ENCODE measurements at places on chromosomes 4 and X. TPM values are rescaled to one million over a fixed set of nuclear protein-coding genes. Genes with fewer than 3 reads are reported as not detected.

The AKAP4 gene
- total RNA-seq: not detected

GRCh38 chr4:3295837-3296624, 3.2 kb downstream of the RGS12 start:
- H3K27me3 ChIP-seq: no peaks in the 10 kb centered on the region
- no peak overlapping the region for H3K27ac ChIP-seq
- H3K4me3 ChIP-seq: no peak overlapping the region
- H3K4me1 ChIP-seq: no peaks in the 10 kb centered on the region

DNA sequence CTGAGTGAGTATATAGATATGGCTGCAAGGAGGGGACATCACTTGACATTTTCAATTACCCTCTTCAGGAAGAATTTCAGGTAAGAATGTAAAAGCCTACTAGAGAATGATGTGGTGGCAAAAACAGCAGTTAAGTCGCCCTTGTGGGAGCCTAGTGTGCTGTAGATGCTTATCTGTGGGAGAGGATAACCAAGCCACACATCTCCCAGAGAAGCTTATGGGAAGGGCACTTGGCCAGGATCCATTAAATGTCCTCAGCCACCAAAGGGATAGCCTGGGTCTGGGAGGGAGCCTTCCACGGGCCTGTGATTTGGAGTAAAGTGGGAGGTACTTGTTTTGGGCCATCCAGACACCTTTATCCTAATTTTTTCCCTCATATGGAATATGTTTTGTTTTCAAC, 41.3 kb upstream of the BCLAF3 start:
- no peaks in the 10 kb centered on the region for H3K4me1 ChIP-seq
- H3K4me3 ChIP-seq: no peak overlapping the region
- H3K36me3 ChIP-seq: no peaks in the 10 kb centered on the region
- no peak overlapping the region for H3K27ac ChIP-seq
- no peak for DNase-seq
- no peaks in the 10 kb centered on the region for H3K27me3 ChIP-seq

The NLGN4X gene
- 2.1 TPM for total RNA-seq

GRCh38 chrX:13797512-13797911, 19.4 kb downstream of the GPM6B start:
- H3K36me3 ChIP-seq: no peaks in the 10 kb centered on the region
- no peak overlapping the region for H3K4me3 ChIP-seq
- H3K27me3 ChIP-seq: no peaks in the 10 kb centered on the region
- H3K4me1 ChIP-seq: no peaks in the 10 kb centered on the region
- no peak overlapping the region for H3K27ac ChIP-seq

GRCh38 chr4:67451464-67451863, 93.8 kb downstream of the CENPC start:
- DNase-seq: no peak
- H3K36me3 ChIP-seq: peaks cover 4% of the 10 kb centered on the region
- H3K27ac ChIP-seq: no peak overlapping the region
- H3K27me3 ChIP-seq: no peaks in the 10 kb centered on the region

The SRD5A3 gene
- 8.4 TPM for total RNA-seq

DNA sequence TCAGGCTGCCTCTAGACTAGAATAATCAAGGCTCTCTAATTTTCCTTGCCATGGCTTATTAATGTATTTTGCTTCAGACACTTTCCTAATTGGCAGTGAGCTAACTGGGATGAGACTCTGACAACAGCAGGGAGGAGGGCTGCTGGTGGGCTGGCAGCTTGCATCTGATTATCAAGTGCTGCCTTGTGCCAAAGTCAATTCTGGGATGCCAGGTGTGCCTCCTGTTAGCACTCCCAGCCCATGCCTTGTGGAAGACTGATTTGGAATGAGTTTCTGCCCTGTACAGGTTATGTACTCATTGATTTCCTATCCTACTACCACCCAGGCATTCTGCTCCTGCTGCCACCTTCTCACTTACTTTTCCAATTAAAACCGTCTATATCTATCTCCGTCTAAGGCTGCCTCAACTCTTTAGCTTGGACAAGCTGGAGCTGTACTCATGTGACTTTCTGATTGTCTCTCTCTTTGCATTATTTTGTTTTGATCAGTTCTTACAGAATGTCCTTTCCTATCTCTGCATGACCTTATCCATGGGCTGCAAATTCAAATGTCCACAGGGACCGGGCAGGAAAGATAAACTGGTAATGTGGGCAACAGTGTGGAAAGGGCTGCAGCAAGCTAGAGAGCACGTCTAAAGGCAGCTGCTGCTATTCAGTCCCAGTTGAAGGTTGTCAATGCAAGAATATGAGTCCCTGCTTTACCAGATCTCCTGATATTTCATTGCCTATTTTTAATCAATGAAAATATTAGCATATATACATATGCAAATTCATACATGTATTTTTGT, 112.6 kb downstream of the GABRA2 start:
- H3K27me3 ChIP-seq: no peaks in the 10 kb centered on the region
- DNase-seq: no peak
- no peaks in the 10 kb centered on the region for H3K36me3 ChIP-seq
- H3K27ac ChIP-seq: no peak overlapping the region
- no peak overlapping the region for H3K4me3 ChIP-seq

All from aorta (tissue), 5 donors.